ENCODE measurements at places on chromosomes 16 and 17. TPM values are rescaled to one million over a fixed set of nuclear protein-coding genes. Genes with fewer than 3 reads are reported as not detected.

Gene DNASE1L2
- 1.7 TPM for total RNA-seq

Gene TAC4
- total RNA-seq, result not detected

Gene CALB2
- total RNA-seq, result 9.2 TPM

Gene LRRC37A
- 3.9 TPM for total RNA-seq

Gene EFNB3
- 13.7 TPM for total RNA-seq

Gene CFAP119
- 1.6 TPM for total RNA-seq

Gene G6PC1
- not detected for total RNA-seq

Gene THAP11
- total RNA-seq, result 25.3 TPM

Gene SULT1A2
- total RNA-seq, result not detected

Gene RAB40B
- 17.0 TPM for total RNA-seq

Gene SHISA9
- total RNA-seq, result 14.7 TPM

Gene KCNJ18
- total RNA-seq, result not detected

Gene ZFHX3
- total RNA-seq, result 2.3 TPM

Gene WFDC1
- total RNA-seq, result 0.62 TPM

Gene SLC12A4
- 8.0 TPM for total RNA-seq

Gene TMEM88
- 1.2 TPM for total RNA-seq

Gene TMEM92
- total RNA-seq, result not detected

Gene PPY
- not detected for total RNA-seq

Gene MYOCD
- total RNA-seq, result 0.16 TPM

Gene ITGAX
- 1.6 TPM for total RNA-seq

Gene OR2C1
- 0.62 TPM for total RNA-seq

Gene NECAB2
- 1.9 TPM for total RNA-seq

Gene KCNJ16
- total RNA-seq, result 5.3 TPM

Gene CEMP1
- 0.16 TPM for total RNA-seq

Gene MEIOB
- not detected for total RNA-seq

Gene NF1
- 107 TPM for total RNA-seq

Gene RPGRIP1L
- 23.6 TPM for total RNA-seq

Gene FBXO39
- not detected for total RNA-seq

Gene CA7
- not detected for total RNA-seq

Gene RAB40C
- total RNA-seq, result 24.2 TPM

Gene CSH2
- total RNA-seq, result not detected

Gene POLG2
- total RNA-seq, result 12.6 TPM

Gene MYO15A
- total RNA-seq, result 2.0 TPM

Gene GP2
- total RNA-seq, result not detected

Gene LGALS3BP
- 24.2 TPM for total RNA-seq

Gene CDC6
- 1.6 TPM for total RNA-seq

Gene CIBAR2
- total RNA-seq, result not detected

Gene NPTX1
- 19.3 TPM for total RNA-seq

Gene GLP2R
- total RNA-seq, result not detected

Gene KRTAP9-8
- not detected for total RNA-seq

Gene HSPB9
- not detected for total RNA-seq

Gene HSD17B2
- total RNA-seq, result 0.47 TPM

Gene CES5A
- 0.16 TPM for total RNA-seq

Gene ALOX15
- not detected for total RNA-seq

Gene CETP
- total RNA-seq, result 0.62 TPM

Gene LGALS9B
- total RNA-seq, result not detected

Gene KCTD5
- total RNA-seq, result 20.9 TPM

Gene TP53TG3
- not detected for total RNA-seq

Gene TENT4B
- total RNA-seq, result 31.4 TPM

Gene OR3A3
- not detected for total RNA-seq

Gene SNAI3
- total RNA-seq, result 0.16 TPM

Gene BTBD17
- total RNA-seq, result 4.5 TPM

Gene NPIPA8
- 1.4 TPM for total RNA-seq

Gene PLK1
- 1.1 TPM for total RNA-seq

Gene GRIN2A
- total RNA-seq, result 10.9 TPM

Gene ZNF785
- total RNA-seq, result 16.1 TPM

Gene PDILT
- total RNA-seq, result not detected
